Cortex of kidney (tissue), 1 donor: ENCODE measurements at places on chromosomes 7 and 10.

- DNase-seq: no peak
Measured at GRCh38 chr10:101856626-101857025, 13.0 kb upstream of the KCNIP2 start.

DNA sequence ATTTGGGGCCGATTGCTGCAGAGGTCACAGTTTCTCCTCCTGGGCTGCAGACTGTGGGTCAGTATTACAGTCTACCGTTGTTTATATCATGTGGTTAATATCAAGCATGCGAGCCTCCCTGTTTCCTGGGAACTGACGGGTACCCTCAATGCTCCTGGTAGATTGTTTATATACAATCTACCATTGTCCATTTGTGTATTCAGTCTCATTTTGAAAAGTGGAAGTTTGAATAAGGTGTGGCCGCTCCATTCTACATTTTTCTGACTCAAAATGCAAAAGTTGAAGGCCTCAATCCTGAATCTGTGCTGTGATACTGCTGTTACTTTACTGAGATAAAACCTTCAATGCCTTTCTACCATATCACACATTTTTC lies 107.9 kb downstream of the ACTR3B start:
- DNase-seq: no peak

DNA sequence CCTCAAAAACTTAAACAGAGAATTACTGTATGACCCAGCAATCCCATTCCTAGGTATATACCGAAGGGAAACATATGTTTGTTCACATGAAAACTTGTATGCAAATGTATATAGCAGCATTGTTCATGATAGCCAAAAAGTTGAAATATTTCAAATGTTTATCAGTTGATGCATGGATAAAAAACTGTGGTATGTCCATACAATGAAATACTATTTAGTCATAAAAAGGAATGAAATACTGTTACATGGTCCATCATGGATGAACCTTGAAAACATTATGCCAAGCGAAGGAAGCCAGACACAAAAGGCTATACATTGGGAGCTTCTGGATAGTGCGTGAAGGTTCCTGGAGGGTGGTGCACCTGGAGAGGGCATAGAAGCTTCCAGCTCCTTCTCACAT lies 11.0 kb upstream of the TRA2A start:
- no peak for DNase-seq

GRCh38 chr7:143393267-143394041 lies 12.3 kb downstream of the ZYX start:
- DNase-seq: no peak

DNA sequence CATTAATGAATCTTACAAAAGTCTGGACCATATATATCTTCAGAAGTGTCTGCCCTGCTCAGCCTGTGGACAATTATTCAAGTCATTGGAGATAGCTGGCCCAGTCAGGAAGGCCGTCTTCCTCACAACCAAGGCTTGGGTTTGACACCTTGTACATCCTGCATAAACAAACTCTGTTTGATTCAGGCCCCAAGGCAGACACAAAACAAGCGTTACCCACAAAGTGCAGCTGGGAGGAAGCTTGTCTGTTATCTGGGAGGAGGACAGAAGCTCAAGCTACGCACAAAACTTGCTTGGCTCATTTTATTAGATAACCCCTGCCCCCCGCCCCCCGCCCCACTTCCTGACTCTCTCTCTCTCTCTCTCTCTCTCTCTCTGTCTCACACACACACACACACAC lies 166.9 kb upstream of the WDR11 start:
- DNase-seq: no peak

- no peak for DNase-seq
Measured at GRCh38 chr10:72801263-72801868, 92.2 kb upstream of the OIT3 start.

DNA sequence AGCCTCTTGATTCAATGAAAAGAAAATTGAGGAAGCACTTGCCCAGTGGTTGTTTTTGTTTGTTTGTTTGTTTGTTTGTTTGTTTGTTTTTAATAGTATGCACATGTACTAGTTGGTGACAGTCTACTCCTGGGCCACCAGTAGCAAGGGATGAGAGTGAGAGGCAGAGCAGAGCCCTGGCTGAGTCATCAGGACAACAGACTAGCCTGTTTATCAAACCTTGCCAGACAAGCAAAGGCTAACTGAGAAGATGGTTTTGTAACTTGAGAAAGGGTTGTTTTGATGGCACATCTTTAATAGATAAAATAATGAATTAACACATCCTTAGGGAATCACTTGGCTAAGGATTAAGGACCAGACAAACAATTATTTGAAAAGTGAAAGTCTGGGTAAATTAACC lies 78.1 kb downstream of the INHBA start:
- no peak for DNase-seq

DNA sequence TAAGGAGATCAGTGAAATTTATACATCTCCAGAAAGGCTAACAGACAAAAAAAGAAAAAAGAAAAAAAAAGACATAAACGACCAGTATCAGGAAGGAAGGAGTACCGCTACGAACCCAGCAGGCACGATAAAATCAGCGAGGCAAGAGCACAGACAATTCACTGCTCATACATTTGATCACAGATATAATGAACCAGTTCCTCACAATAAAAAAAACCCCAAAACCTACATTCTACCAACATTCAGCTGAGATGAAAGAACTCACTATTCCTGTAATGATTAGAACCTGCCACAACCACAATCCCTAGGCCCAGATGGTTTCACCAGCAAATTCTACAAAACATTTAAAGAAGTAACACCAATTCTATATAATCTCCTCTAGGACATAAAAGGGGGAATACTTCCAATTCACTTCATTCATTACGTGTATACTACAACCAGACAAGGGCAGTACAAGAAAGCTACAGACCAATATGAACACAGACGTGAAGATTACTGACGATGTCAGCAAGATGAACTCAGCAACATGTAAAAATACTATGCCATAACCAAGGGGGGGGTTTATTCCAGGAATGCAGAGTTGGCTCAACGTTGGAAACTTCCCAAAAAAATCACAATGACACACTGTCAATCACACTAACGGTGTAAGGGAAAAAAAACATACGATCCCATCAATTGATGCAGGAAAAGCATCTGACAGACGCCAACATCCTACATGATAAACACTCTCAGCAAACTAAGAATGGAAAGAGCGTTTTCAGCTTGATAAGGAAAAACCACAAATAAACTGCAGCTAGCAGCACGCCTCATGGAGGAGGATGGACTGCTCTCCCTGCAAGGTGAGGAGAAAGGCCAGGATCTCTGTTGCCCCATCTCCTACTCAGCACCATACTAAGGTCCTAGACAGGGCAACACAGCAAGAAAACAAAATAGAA lies 256.2 kb downstream of the ELFN1 start:
- no peak for DNase-seq

- no peak for DNase-seq
Measured at GRCh38 chr7:4549681-4550080, 132.4 kb upstream of the FOXK1 start.

DNA sequence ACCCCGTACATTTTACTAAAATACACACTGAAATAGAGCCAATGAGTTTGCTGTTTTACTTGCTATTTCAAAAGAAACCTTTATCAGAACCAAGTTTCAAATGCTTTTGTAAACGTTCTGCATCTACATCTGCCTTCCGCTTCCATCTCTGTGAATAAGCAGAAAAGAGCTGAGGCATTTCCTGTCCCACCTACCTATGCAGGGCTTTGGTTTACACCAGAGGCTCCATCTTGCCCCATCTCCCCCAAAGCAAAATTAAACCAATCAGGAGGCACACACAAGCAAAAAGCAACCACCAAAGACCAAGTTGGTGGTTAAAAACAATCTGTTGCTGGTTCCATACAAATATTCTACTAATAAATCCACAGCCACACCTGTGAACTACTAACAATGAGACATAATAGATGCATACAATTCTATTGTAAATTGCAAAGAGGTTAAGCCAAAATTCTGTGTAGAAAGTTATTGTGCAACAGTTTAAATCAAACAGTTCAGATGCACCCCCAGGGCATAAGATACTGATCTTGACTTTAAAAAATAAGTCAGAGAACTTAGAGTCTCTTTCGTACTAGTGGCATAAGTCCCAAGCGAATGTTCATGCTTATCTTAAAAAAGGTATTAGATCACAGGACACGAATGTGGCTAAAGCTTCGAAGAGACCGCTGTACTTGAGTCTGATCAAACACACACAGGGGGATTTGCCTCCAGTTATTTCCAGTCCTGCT lies 83.9 kb downstream of the FGFR2 start:
- no peak for DNase-seq

DNA sequence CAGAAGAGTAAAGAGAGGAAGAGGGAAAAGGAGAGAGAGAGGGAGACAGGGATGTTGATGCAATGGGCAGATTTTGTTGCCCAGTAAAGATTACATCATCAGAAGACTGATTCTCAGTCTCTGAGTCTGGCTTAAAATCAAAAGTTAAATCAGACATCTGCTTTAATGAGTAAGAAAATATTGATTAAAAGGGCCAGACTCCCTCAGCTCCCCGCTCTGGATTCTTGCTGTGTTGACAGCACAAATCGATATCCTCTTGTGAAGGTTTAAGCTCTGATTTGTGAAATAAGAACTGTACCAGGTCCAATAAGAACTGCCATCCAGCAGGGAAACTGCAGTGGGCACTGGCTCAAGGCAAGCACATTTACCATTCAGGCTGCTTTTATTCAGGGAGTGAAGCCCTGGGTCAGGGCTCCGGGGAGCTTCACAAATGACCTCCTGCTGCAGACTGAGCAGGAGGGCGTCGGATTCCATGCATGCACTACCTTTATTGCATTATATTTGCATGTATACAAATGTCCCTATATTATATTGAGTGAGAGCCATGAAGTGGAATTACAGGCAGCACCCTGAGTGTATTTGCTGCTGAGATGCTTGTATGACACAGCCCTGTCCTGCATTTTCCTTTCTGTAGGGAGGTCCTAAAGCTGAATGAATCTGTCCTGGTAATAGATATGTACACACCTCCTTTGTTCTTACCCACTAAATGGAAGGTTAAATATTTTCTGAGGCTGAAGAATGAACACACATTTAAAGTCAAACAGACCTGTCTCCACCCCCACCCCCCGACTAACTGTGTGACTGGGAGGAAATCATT lies 401.5 kb downstream of the REEP3 start:
- DNase-seq: no peak

DNA sequence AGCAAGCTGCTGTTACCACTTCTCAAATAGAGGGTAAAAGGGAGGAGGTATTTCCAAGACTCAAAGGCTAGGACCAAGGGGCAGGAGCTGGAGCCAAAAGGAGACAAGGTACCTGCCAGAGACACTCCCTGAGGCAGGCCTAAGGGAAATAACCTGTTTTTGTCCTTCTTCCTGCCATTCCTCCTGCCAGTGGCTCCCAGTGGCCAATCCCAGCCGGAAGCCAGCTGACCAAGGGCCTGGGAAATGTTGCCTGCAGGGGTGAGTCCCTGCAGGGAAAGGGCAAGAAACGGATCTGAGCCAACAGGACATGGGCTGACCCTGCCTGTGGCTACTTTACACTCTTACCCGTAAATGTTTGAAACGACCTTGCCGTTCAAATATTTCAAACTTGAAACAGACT lies 3.5 kb downstream of the CYTH3 start:
- no peak for DNase-seq

DNA sequence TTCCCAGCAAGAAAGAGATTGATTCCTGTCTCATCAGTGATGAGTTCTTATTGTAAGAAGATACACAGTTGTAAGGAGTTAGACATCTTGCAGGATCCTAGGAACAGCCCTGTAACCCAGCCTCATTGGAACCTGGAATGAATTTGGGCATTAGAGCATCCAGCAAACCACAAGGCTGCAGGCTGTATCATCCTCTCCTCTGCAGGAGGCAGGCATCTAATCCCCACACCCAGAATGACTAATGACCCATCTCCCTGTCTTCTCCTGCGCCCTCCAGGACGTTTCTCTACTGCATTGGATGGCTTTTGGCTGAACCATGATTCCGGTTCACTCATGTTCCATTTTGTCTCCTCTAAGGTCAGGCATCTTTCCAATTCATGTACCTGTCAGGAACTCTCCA lies 233.9 kb downstream of the POU6F2 start:
- no peak for DNase-seq

DNA sequence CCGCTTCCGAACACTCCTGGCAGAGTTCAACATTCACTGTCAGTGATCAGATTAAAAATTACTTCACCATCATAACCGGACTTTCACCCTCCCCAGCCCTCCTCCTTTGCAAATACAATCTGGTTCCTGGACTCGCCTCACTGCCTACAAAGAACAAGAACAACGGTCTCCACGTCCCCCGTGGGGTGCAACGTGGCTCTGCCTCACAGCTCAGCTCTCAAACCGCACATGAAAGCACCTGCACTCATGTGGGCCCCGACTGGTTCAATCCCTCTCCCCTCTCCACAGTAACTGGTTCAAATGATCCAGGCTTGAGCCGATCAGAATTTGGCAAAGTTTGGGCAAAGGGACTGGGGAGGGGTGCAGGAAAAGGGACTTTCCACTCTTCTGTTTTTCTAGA lies 21.0 kb downstream of the ASB13 start:
- no peak for DNase-seq

- DNase-seq: no peak
Measured at GRCh38 chr10:127431525-127431924, 117.6 kb upstream of the NPS start.

DNA sequence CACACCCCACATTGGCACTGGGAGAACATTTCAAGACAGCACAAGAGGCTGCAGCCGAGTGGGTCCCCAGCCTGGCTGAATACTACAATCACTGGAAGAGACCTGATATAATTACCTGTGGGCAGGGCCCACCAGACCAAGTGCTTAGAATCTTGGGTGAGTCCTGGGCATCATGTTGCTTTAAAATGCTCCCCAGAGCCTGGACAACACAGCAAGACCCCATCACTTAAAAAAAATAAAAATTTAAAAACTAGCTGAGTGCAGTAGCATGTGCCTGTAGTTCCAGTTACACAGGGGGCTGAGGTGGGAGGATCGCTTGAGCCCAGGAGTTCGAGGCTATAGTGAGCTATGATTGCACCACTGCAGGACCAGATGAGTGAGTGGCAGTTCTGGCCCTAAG lies 28.1 kb downstream of the FAM171A1 start:
- no peak for DNase-seq

DNA sequence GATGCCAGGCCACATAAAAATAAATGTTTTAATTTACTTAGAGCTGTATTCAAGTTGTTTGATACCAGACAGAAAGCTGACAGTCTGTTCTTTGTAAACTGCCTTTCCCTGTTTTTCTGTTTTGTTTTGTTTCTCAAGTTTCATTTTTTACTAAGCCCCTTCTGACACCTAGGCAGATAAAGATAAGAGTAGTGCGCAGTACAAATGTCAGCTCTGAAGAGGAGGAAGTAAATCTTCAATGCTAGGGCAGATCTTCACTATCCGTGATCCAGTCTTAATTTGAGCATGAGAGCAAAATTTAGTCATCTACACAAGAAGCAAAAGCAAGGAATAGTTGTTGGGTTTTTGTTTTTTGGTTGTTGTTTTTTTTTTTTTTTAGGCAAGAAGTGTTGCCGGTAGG lies 27.3 kb downstream of the MTURN start:
- DNase-seq: no peak

GRCh38 chr7:128425850-128426249 lies 16.1 kb upstream of the IMPDH1 start:
- DNase-seq: no peak
